ENCODE measurements at places on chromosomes 11 and 22.

- DNase-seq, result no peak
These were observed 74.1 kb upstream of the WNT7B start for GRCh38 chr22:46050916-46051614.

DNA sequence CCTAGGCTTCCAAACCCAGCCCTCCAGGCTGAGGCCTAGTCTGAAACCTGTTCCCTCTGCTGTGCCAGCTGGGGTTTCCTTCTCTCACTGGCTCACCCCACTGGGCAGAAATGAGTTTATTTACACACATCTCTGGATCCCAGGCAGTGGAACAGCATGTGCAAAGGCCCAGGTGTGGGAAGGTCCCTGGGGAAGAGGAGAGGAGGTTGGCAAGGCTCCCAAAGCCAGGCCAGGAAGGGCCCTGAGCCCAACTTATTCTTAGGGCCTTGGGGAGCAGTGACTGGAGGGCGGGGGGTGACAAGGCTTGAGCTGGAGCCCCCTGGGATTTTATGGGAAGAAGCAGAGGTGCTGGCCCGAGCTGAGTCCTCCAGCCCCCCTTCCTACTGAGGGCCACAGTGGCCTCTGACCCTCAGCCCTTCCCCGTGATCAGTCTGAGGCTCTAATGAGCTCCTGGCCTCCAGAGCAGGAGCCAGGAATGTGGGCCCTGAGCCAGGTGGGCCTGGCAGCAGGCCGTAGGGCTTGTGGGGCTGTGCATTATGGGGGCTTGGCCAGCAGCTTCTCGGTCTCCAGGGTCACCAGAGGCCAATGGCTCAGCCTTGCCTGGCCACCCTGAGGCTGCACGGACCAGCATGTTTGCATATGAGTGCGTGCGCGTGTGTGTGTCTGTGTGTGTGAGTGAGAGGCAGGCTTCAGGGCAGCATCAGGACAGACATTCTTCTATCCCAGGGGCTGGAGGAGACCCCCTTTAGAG, 2.9 kb downstream of the MYO7A start:
- DNase-seq, result no peak

- no peak for DNase-seq
These were observed 36.5 kb downstream of the PRDM11 start for GRCh38 chr11:45182902-45183301.

- no peak for DNase-seq
These were observed 315.8 kb downstream of the CTTN start for GRCh38 chr11:70713988-70714665.

DNA sequence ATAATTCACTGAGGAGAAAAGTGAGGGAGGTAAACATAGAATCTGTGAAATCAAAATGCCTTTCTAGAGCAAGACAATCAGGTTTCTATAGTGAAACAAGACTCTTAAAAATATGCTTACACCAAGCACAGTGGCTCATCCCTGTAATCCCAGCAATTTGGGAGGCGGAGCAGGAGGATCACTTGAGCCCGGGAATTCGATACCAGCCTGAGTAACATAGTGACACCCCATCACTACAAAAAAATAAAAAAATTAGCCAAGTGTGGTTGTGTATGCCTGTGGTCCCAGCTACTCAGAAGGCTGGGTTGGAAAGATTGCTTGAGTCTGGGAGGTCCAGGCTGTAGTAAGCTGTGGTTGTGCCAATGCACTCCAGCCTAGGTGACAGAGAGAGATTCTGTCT, 43.2 kb upstream of the ME3 start:
- DNase-seq, result no peak

DNA sequence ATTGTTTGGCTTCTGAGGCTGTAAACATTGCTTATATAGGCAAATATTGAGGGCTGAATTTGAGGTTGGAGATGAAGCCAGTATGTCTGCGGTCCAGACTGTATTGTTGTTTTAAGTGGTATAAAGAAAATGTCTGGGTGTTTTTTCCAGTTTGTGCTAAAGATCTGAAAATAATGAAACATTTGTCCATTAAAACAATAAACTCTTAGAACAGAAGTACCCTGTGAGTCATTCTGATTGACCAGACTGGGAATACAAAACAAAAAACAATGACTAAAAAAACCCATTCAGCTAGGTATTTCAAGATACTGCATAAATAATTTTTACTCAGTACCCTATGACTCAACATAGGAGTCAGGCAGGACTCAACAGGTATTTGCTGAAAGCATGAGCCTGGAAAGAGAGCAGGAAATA, 20.4 kb downstream of the ALKBH8 start:
- no peak for DNase-seq

- no peak for DNase-seq
These were observed 10.1 kb downstream of the RAC2 start for GRCh38 chr22:37233751-37234631.

DNA sequence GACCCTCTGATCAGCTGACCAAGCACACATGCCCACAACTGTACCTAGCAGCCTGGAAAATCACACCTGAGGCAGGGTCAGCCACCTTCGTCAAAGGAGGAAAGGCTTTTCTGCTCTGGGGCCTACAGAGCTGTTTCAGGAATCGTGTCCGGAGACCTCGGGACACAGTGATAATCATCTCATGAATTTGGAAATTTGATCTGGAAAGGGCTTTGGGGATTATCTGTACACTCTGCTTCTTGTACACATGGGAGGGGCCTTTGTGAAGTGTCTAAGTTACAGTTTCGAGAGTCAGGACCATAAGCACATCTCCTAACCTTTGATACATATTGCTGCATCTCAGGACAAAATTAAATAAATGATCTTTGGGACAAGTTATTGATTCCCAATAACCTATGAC, 1421.2 kb upstream of the TENM4 start:
- DNase-seq, result no peak

GRCh38 chr22:42645938-42646568, 3.1 kb downstream of the CYB5R3 start:
- no peak for DNase-seq

- DNase-seq, result no peak
These were observed 332.0 kb downstream of the TENM4 start for GRCh38 chr11:79108851-79109250.

GRCh38 chr22:46087816-46088277, 62.5 kb upstream of the PPARA start:
- DNase-seq, result no peak

DNA sequence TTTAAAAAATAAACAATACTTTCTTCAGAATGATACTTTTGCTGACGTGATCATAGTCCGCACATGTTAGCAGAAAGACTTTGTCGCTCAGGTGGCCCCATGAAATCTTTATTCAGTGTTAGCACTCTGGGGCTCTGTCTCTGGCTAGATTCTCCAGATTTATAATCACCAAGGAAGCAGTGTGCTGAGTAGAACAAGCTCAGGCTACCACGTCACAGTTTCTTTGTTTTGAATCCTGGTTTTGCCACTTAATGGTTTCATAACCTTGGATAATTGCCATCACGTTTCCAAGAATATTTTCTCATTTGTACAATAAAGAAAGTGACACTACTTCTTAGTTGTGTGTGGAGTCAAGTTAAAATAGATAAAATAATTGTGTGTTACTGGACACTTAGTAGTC, 3.9 kb upstream of the MUC15 start:
- no peak for DNase-seq

- DNase-seq, result no peak
These were observed 119.8 kb upstream of the SORL1-AS1 start for GRCh38 chr11:121572571-121573059.

DNA sequence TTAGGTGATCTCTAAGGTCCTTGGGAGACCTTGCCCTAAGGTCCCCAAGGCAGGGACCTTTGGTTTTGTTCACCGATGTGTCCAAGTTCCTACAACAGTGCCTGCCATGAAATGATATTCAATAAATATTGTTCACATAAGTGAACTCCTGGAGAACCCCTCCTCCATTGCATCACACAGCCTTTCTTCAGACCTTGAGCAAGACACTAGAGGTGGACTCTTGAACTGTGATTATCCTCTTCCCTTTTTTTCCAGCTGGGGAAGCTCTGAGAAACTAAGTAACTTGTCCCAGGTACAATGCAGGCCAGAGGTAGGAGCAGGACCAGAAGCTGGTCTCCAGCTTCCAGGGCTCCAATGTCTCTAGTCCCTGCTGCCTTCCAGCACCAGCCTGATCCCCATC, 76.6 kb upstream of the LMO1 start:
- no peak for DNase-seq

- DNase-seq, result no peak
These were observed 364.3 kb downstream of the SHANK2 start for GRCh38 chr11:70888061-70888460.

GRCh38 chr22:17943533-17944249, 80.7 kb downstream of the MICAL3 start:
- DNase-seq, result no peak

GRCh38 chr11:101721270-101721669, 137.5 kb upstream of the TRPC6 start:
- DNase-seq, result no peak

- DNase-seq, result no peak
These were observed 326.3 kb downstream of the NTM start for GRCh38 chr11:131696690-131697089.

DNA sequence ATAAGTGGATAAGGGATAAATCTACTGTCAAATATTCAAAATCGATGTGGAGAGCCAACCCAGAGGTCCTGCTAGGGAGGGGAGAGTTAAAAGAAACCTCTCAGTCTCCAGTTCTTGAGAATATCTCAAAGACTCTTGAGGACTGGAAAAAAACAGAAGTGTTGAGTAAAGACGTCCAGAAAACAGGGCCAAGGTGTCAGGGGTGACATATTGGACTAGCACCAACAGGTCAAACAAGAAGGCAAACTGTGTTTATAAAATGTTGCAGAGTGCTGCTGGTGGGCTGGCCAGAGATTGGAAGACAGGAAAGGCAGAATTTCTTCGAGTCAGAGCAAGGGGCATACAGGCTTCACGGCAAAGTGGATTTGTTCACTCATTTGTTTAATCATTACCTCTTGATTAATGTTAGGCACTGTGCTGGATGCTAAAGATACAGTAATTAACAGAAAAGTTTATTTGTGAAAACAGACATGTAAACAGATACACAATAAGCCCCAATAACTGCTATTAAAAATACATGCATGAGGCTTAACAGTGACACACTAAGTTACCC, 33.7 kb upstream of the SMPD1 start:
- no peak for DNase-seq

DNA sequence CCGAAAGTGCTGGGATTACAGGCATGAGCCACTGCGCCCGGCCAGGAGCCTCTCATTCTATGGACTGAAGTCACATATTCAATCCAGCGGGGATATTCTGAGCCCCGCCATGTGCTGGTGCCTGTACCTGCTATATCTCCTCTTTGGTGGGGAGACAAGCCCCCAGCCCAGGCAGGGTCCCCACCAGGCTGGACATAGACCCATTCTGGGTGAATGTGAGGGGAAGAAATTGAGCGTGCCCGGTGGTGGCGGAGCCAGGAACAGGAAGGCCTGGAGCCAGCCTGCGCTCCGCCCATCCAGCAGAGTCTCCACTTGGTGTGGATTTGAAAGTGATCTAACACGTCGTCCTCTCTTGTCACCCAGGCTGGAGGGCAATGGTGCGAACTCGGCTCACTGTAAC, 38.0 kb upstream of the CSNK1E start:
- DNase-seq, result no peak

- DNase-seq, result no peak
These were observed 12.2 kb downstream of the PARVG start for GRCh38 chr22:44192816-44193534.

DNA sequence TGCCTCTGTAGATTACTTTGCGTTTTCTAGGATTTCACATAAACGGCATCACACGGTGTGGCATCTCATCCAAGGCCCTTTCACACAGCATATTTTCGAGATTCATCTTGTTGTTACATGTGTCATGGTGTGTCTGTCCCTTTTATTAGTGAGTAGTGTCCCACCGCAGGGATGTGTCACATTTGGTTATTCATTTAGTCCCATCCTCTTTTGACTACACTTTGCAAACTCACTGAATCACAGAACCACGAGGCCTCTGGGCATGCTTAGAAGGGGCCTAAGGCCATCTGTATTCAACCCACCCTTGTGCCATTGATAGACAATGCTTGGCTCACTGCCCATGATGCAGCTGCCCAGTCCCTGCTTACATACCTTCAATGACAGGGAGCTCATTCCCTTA, 4.2 kb upstream of the RAC2 start:
- DNase-seq, result no peak

GRCh38 chr11:16853859-16854258, 115.4 kb downstream of the C11orf58 start:
- no peak for DNase-seq

DNA sequence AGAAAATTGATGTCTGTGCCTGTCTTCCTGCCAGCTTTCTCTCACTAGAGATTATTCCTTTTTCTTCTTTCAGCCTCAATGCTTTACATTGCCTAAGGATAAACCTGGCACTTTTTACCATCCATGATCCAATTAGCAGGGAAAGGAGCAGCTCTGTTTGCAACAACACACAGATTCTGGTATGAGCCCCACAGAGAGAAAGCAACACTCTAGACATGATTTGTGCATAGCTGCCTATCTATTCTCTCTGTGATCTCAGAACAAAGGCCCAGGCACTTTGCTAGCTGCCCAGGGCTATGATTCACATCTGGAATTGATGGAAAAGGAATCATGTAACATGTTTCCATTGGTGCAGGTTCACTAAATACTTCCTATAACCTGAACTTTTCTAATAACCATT, 685.0 kb downstream of the ETS1 start:
- no peak for DNase-seq

- no peak for DNase-seq
These were observed 6.3 kb downstream of the SYT7 start for GRCh38 chr11:61574611-61575010.

- DNase-seq, result no peak
These were observed 1.5 kb upstream of the SLC7A4 start for GRCh38 chr22:21033895-21034294.

DNA sequence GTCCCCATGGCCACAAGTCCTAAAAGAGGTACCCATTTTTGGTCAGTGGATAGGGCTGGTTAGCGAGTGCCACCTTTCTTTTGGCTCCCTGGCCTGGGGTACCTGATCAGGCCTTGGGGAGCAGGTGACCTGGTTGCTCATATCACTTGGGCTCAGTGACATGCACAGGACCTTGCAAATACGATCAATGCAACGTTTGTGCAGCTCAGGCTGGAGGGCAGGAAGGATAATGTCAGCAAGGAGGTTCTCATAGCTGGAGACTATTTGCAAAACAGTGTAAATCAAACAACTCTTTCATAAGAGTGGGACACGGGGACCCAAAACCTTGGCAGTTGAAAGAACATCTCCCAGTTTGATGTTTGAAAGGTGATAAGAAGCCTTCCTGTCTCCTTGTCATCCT, 127.4 kb upstream of the CADM1 start:
- DNase-seq, result no peak

GRCh38 chr11:119041821-119042514, 11.3 kb upstream of the SLC37A4 start:
- no peak for DNase-seq

DNA sequence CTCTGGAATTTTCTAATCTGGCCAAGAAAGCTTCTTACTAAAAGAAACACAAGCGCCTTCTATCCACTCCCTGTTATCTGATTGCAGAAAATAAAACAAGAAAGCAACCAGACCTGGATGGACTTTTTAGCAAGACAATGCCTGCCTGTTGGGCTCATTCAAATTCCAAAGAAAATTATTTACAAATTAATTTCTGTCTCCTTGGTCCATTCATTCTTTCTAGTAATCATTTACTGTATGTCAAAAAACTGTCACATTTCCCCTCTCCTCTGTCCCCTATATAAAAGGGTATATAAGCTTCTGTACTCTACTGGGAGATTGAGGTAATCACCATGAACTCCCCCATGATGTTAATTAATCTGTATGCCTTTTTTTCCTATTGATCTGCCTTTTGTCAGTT, 279.9 kb downstream of the DLG2 start:
- no peak for DNase-seq
